ENCODE measurements at places on chromosomes 16 and 17.

DNA sequence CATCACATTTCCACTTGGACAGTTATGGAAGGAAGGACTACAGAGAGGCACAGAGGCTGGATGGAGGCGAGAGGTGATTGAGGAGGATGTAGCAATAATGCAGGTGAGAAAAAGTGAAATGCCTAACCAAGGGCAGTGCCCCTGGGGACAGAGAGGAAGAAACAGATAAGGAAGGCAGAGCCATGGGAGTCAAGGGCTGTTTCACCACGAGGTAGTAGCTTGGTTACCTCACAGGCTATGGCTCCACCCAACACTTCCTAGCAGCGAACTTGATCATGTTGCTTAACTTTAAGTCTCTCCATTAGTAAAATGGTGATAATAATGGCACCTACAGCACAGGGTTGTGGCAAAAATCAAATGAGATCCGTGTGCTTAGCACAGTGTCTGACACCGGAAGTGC, 83.9 kb downstream of the YPEL2 start:
- DNase-seq = no peak

GRCh38 chr16:88325087-88325750, 57.5 kb upstream of the ZNF469 start:
- no peak for DNase-seq

DNA sequence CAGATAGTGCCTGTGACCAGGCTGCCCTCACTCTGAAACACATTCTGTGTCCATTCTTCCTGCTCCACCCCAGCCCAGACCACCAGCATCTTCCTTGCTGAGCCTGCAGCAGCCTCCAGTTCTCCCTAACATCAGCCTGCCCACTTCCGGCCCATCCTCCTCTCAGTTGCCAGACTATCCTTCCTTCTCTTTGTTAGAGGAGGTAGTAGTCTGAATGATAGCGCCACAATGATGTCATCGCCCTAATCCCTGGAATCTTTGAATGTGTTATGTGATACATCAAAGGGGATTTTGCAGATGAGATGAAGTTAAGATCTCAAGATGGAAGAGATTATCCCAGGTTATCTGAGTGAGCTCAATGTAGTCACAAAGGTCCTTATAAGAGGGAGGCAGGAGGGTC, 3.2 kb upstream of the ZDHHC1 start:
- DNase-seq = no peak

DNA sequence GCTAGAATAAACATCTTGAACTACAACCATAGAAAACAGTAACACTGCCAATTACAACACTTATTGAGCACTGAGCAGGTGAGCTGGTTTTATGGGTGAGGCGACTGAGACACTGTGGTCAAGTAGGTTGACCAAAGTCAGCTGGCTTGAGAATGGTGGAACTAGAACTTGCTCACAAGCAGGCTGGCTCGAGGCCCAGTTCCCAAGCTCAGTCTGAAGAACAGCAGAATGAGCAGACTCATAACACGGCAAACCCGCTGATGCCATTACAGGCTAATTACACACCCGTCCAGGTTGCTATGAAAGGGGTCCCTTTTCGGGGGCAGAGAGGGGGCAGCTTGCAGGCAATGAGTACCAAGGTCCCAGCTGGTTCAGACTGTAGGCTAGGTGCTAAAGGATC, 6.5 kb downstream of the ZZEF1 start:
- DNase-seq = no peak

GRCh38 chr16:9919460-9919859, 262.8 kb downstream of the GRIN2A start:
- DNase-seq = no peak

DNA sequence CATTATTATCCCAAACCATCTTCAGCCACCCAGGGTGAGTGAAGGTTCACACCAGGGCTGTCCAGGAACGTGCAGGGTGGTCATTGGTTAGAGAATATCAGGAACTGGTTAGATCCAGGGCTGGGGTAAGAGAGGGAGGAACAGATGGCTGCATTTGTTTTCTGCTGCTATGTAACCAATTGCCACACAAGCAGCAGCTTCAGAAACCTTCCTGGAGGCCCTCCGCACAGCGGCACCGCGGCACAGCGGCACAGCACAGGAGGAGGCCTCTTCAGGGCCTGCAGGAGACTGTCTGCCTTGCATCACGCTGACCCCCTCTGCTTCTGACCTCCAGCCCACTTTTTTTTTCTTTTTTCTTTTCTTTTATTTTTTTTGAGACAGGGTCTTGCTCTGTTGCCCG, 86.1 kb downstream of the KCNJ12 start:
- DNase-seq = no peak

DNA sequence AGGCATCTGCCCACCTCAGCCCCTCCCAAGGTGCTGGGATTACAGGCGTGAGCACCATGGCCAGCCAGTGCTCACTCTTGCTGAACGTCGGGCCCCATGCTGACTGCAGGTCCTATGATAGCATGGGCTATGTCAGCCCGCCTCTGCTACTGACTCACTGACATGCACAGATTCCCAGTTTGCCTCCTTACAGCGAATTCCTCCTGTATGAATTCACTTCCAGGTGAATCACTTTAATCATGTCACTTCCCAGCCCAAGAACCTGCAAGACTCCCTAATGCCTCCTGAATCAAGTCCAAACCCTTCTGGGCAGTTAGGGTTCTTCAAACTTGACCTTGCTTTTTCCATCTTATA, 16.1 kb upstream of the UBTF start:
- DNase-seq = peak; percentile 93

DNA sequence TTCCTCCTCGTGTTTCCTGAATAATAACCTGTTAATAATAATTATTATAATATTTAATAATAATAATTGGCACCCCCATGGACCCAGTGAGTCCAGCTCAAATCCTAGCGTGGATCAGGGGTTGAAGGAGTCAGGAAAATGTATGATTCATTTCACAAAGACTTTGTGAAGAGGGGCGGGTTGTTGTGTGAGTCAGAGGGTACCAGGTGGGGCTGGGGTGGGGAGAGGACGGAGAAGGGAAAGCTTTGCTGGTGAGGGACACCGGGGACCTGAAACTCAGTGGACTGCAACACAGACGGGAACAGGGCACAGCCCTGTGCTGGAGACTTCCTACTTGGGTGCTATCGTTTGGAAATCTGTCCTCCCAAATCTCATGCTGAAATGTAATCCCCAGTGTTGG, 3.1 kb upstream of the ADORA2B start:
- DNase-seq = no peak

- no peak for DNase-seq
These were observed 32.6 kb upstream of the BRD7 start for GRCh38 chr16:50401355-50401754.

DNA sequence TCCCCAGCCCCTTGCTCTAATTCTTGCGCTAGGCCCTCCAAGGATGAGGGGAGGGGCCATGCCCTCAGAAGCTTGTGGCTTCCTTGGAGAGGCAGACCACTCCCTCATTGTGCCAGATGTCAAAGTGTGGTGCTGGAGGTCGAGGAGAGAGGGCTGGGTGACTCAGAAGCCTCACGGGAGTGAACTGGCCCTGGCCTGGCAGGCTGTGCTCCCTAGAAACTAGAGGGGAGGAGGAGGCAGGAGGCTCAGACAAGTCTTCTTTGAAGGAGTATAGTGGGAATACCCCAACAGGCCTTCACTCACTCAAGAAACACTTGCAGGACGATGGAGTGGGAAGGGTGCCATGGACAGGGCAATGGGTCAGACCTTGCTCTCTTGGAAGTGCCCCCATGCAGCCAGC, 18.5 kb downstream of the ANKRD40 start:
- DNase-seq = no peak

DNA sequence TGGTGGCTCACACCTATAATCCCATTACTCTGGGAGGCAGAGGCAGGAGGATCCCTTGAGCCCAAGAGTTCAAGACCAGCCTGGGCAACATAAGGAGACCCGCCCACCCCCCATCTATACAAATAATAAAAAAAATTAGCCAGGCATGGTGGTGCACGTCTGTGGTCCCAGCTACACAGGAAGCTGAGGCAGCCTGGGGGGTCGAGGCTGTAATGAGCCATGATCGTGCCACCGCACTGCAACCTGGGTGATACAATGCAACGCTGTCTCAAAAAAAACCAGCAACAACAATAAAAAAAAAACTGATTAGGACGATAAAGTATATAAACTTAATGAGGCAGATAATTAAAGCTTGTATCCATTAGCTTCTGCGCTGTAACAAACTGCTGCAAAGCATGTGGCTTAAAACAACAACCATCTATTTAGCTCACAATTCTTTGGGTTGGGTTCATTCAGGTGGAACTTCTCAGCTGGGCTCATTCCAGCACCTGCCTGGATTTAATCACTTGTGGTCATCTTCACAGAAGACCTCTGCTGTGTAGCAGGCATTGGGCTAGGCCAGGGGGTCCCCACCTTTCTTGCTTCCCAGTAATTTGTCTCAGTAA, 45.8 kb downstream of the LCMT1 start:
- no peak for DNase-seq

DNA sequence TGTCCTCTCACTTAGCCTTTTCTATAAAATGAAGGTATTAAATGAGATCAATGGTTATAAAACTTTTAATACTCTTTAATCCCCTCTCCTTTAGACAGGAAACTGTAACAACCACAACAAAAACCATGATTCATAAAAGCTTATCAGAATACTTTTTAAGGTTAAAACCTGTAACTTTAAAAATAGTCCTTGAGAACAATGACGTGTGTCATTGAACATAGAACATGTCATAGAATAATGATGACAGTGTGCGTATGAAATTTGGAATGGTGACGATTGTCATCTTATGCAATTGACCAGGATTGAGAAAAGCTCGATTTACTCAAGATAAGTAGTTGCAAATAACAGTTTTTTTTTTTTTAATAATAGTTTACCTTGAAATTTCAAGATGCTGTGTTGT, 94.1 kb downstream of the PLCG2 start:
- no peak for DNase-seq

GRCh38 chr16:1420111-1420539, 422 bp downstream of the UQCC4 start:
- DNase-seq = no peak

DNA sequence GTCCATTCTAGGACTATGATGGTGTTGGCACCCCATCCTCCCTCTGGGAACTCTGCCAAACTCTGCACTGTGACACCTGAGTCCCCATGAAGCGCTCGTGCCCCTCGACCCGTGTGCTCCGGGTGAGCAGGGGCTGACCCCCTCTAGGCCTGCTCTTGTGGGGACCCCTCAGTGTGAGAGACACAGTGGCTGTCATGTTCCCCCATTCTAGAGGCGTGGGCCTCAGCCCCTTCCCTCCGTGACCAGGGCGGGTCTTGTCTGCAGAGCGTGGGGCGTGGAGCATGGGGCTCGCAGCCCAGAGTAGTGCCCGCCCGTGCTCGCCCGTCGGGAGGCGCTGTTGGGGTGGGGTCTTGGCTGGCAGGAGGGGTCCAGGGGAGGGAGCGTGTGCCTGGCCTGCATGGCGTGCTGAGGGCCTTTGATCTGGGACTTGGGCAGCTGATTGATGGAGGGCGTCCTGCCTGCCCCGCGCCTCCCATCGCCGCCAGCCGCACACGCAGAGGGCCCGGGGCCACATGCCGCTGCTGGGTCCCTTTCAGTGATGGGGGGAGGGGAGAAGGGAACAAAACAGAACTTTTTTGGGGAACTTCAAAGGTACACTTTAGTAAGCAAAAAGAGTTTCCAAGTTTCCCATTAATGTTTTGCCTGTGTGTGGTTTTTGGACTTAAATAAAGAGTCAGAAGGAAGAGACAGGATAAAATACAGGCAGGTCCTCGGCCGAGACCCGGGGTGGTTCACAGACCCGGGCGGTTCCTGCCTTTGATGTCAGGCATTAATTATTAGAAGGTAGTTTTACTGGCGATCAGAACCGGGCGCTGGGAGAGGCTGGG, 22.5 kb downstream of the CENPX start:
- DNase-seq = no peak

- peak; percentile 20 for DNase-seq
These were observed 16.4 kb upstream of the ALOX15B start for GRCh38 chr17:8022360-8023003.

- DNase-seq = no peak
These were observed 9.1 kb downstream of the WSCD1 start for GRCh38 chr17:6079155-6079888.

GRCh38 chr17:7747635-7748071, 30.1 kb downstream of the DNAH2 start:
- DNase-seq = no peak

DNA sequence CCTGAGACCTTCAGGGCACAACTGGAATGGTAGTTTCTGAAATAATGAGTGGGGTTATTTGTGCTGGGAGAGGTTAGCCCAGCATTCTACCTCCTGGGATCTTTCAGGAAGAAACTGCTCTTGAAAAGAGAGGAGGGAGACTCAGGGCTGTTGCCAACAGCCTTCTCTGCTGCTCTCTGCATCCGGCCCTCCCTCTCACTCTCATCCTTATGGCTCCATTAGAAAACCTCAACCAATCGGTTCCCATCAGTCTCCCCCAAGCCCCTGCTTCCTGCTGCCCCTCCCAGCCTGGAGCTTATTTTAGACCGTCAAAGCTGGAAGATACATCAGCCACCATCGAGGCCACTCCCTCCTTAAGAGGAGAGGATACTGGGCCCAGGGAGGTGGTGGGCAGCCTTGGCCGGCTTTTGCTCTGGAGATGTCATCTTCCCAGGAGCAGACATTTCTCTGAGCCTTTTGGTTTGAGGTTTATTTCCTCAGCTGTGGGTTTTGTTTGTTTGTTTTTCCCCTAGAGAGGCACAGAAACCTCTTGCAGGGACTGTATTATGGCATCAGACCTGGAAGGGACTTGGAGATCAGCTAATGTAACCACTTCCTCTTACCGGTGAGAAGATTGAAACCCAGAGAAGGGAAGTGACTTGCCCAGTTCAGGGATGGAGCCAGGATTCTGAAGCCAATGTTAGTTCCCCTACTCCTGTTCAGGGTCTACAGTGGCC, 2.7 kb downstream of the MPRIP start:
- DNase-seq = no peak

GRCh38 chr17:57926723-57927047, 28.5 kb downstream of the CUEDC1 start:
- DNase-seq = no peak

DNA sequence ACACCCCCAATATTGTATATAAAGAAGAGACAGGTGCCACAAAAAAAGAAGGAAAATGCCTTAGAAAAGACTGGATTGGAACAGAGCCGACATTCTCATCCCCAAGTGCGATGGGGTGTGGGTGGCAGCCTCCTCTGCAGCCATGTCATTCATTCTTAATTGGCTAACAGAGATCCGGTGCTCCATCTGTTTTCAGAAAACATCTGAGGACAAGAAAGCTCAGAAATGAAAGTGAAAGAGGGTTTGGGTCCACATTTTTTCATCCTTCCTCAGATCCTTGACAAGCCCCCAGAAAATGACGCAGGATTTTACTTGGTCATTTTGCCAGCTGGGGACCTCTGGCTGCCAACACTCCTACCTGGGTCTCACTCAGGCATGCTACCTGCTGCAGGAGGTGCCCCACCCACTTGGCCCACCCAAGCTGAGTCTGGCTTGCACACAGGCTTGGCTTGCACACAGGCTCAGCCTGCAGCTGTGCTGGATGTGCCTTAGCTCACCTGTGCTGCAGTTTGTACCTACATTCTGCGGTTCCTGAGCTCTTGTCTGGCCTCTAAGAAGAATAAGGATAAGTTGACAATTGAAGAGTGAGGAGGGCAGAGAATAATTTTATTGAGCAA, 21.9 kb downstream of the KIF2B start:
- no peak for DNase-seq

Data from foreskin keratinocyte (primary cell).